Activated naive CD4-positive, alpha-beta T cell treated with Interleukin-2 at 50 U/mL for 16 hours (primary cell): ENCODE measurements at places on chromosomes 2 and 18.

DNA sequence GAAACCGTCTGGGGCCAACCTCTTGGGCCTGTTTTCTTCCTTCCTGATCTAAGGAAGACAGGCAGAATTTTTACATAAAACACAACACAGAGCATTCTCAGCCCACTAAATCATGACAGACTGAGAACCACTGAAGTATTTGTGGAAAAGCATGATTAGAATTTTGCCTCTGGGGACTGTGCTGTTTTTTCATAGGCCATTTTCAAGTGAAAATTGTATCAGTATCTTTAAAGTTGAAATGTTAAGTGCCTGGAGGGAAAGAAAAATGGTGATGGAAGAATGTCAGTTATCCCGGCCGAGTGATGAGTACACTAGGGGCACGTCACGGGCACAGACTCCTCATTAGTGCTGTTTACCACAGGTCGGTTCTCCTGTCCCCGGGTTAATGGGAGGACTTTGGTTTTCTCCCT, 36.9 kb downstream of the EHD3 start:
- no peak for DNase-seq

DNA sequence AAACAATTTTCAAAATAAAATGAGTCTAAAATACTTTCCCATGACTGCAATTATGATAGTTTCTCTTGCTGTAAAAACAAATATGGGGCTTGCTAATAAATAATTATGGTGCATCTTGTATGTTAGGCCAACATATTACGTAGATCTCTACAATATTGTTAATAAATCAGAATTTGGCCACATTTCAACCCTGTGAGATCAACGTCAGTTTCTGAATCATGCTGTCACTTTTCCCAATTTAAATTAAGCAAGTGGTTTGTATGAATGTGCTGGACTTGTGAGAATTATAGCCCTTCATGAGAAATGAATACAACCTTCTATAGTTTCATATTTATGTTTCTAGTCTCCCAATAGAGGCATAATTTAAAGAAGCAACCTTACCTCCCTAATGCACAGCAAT, 808.9 kb downstream of the SUCLG1 start:
- DNase-seq: no peak

- no peak for DNase-seq
These were observed 19.2 kb upstream of the PCBP1 start for GRCh38 chr2:70068119-70068518.

GRCh38 chr2:238247002-238247822, 7.4 kb upstream of the HES6 start:
- DNase-seq: no peak

GRCh38 chr18:45324101-45324494, 291.2 kb upstream of the SLC14A2 start:
- no peak for DNase-seq

DNA sequence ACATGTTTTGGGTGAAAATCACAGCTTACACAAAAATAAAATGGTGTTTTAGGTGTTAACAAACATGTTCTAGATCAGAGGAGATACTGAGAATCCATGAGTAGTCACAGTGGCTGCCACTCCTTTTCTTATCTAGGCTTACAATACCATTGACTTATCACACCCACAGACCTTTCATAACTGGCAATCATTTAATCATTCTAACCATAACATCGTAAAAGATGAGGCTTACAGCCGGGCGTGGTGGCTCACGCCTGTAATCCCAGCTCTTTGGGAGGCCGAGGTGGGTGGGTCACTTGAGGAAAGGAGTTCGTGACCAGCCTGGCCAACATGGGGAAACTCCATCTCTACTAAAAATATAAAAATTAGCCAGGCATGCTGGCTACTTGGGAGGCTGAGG, 18.8 kb upstream of the SERPINB5 start:
- no peak for DNase-seq

- DNase-seq: no peak
These were observed 5.5 kb downstream of the FZD5 start for GRCh38 chr2:207764096-207764630.

DNA sequence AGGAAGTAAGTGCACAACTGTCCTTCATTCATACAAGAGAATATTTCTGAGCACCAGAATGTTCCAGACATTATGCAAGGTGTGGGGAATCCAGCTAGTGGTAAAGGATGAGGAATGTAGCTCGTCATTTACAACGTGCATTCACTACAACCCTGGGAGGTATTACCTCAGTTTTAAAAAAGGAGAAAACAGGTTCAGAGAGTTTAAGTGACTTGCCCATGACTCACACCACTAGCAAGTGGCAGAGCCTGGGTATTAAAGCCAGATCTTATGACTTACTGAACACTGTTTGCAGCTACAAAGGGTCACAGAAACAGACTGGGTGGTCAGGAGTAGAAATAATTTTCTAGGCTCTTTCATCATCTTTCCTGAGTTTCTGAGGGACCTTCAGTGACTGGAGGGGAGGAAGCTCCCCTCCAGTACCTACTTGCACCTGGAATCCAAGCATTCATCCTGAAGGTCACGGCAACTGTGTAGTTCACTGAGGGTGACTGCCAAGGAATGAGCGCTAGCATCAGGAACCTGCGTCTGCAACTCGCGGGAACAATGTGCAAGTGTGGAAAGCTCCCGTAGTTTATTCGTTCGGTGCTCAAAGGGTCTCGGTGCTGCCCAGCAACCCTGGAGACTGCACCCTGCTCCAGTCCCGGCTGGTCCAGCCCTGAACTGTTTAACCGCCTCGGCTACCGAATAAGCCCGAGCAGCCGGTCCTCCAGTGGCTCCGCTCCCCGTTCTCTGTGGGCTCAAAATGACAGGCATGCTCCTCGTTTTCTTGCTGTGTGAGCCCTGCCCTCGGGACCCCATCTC, 647 bp downstream of the CCDC121 start:
- DNase-seq: peak; percentile 4

DNA sequence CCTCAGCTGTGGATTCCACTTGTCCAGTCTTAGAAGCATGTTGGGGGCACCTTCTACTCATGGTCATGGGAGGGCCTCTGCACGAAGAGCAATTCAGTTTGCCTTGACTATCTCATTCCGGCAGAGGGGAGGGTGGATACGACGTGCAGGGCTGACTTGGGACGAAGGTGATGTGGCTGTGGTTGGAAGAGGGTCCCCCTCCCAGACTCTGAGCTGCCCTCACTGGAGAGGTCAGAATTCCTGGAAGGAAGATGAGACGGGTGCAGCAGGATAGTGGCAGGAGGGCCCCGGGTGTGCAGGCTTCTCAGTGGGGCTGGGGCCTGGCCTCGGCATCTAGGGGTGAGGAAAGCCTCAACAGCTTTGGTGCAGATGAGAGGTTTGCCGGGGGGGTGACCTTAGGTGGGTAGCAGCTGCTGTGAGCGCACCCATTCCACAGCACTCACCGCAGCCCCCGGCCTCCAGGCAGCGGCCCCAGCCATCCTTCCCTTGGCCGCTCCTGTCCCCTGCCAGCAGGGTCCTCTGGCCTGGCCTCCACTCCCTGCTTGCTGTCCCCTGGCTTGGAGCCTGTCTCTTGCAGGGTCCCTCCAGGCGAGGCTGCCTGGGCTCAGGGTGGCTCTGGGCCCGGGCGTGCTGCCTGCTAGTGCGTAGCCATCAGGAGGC, 3.2 kb downstream of the RNPEPL1 start:
- no peak for DNase-seq

- no peak for DNase-seq
These were observed 21.2 kb upstream of the ALPI start for GRCh38 chr2:232434563-232435374.

- no peak for DNase-seq
These were observed 78.0 kb downstream of the LIPG start for GRCh38 chr18:49639643-49640391.

- DNase-seq: no peak
These were observed 404.8 kb downstream of the TXNL1 start for GRCh38 chr18:56233595-56233994.

DNA sequence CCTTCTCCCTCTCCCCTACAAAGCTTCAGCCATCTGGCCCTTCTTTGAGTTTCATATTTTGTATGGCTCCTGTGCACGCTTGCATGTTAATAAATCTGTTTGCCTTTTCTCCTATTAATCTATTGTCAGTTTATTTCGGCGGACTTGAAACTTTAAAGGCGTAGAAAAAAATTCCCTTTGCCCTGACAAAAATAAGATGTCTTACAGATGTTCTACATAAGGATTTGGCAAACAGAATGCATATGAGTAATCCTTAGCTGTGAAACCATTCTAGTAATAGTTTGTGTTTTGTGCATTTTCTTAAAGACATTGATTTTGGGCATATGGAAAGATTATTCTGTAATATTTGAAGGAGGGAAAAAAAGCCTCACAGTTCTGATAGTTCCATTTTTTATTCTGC, 15.0 kb upstream of the BMPR2 start:
- no peak for DNase-seq

DNA sequence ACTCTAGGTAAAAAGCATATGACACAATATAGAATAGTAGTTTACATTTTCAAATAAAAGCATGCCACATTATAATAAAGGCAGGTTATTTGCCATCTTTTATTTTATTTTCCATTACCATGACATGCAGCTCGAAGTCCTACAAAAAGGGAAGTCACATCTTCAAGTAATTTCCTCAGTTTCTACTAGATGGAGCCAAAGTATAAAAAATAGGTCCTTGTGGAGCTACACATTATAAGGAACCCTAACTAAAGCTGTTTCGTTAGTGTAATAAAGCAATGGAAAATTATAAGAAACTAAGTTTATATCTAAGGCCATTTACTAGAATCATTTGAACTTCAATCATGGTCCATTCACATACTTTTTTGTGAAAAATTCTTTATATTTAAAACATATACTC, 674.5 kb downstream of the KCNJ3 start:
- DNase-seq: no peak

DNA sequence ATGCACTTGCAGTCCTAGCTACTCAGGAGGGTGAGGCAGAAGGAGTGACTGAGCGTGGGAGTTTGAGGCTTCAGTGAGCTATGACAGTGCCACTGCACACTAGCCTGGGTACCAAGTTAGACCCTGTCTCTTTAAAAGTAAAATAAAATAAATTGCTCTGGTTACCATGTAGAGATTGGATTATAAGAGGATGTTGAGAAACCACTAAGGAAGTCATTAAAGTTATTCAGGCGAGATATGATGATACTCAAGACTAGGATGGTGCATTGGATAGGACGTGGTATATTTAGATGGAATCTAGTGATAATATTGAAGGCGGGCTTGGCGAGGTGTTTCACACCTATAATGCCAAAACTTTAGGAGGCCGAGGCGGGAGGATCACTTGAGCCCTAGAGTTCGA, 50.6 kb downstream of the BMPR2 start:
- DNase-seq: no peak

- DNase-seq: no peak
These were observed 87.0 kb upstream of the TMEM200C start for GRCh38 chr18:5982332-5982731.

GRCh38 chr2:109721626-109722025, 72.5 kb upstream of the RGPD5 start:
- DNase-seq: no peak

GRCh38 chr2:159811232-159811631, 13.2 kb upstream of the CD302 start:
- DNase-seq: no peak

GRCh38 chr2:11344956-11345677, 681 bp upstream of the ROCK2 start:
- no peak for DNase-seq

- DNase-seq: no peak
These were observed 3.8 kb upstream of the GCC2 start for GRCh38 chr2:108444941-108445840.

DNA sequence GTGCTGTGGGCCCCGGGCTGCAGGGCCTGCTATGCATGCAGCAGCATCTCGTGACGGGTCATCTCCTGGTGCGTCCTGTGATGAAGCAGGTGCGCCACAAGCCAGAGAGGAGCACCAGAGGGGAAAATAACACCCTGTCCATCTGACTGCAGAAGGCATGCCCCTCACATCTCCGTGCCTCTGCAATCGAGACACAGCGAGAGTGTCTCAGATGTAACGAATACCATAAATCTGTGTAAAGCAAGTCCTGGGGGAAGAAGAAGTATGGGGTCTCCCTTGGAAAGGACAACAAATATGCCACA, 137.5 kb downstream of the PTGR3 start:
- no peak for DNase-seq

DNA sequence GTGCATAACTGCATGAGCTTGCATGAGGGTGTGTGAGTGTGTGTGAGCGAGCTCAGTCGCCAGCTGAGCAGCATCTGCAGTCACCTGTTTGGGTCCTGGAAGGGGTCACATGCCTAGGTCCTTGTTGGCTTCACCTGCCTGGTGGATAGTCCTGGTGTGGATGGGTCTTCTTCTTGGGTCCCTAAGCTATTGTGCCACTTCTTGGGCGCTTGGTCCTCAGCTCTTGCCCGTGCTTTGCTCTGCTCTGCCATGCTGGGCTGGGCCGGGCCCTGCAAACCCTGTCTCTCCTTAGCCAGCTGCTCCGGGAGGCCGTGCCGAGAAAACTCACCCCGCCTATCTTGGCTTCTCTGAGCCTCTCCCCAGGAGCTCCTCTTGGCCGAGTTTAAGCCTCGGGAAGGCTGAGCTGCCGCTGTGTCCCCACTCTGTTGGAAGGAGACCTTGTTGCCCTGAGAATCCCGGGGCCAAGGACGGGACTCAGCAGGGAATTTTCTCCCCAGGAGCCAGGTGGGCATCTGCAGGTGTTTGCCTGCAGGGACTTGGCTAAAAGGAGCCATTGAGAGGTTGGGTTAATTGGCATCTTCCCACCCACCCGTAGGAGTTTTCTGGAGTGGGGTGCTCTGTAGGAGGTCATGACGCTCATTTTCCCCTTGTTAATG, 300.8 kb downstream of the NDUFA10 start:
- DNase-seq: no peak

DNA sequence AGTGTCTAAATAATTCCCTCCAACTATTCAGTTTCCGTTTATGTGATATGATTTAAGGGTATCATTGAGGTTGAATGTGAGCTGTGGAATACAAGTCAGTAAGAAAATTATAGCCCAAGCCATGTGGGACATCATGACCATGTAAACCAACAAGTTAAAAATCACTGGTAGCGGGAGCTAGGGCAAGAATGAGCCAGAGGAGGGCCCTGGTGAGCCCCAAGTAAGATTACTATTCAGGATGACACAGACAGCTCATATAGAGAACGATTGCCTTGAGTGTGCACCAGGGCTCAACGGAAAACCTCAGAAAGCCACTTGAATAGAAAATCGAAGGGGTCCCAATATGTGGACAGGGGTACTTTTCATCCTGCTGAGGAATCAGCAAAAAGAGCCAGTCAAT, 87.8 kb upstream of the RBMS1 start:
- no peak for DNase-seq

- DNase-seq: no peak
These were observed 54.9 kb downstream of the CCNT2 start for GRCh38 chr2:134973241-134974138.

DNA sequence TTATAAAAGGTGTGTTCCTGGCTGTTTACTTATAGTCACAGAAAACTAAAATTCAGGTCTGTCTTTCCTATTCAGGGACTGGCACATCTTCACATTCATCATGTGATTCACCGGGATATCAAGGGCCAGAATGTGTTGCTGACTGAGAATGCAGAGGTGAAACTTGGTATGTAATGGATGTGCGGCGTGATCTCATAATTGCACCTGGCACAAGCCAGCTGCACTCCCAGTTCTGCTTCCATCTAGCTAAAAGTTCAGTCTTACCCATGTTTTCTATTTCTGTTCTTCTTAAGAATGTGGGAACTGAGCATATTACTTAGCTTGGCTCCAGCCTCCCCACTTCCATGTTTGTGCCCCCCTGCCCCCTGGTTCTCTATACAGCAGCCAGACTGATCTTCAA, 131.9 kb downstream of the MAP4K4 start:
- no peak for DNase-seq
